ENCODE measurements at places on chromosomes 4 and X.

- no peak for DNase-seq
Observed at GRCh38 chrX:153468008-153468580, 2.3 kb downstream of the HAUS7 start.

GRCh38 chrX:112094729-112095128, 12.2 kb upstream of the TRPC5 start:
- no peak for DNase-seq

DNA sequence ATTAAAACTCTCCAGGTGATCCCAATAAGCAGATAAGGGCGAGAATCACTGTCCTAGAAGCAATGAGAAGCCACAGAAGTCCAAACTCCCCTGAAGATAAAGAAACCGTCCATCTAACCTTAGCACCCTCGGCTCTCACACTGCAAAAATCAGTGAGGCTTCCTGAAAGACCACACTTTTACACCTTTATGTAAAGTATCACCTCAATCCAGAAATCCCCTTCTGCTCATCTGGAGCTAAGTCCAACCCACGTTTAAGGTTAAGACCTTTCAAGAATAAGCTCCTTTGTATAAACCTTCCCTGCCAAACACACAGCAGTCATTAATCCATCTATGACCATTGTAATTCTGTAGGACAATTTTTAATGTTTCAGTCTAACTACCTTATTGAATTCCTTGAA, 41.7 kb downstream of the LIN54 start:
- no peak for DNase-seq

DNA sequence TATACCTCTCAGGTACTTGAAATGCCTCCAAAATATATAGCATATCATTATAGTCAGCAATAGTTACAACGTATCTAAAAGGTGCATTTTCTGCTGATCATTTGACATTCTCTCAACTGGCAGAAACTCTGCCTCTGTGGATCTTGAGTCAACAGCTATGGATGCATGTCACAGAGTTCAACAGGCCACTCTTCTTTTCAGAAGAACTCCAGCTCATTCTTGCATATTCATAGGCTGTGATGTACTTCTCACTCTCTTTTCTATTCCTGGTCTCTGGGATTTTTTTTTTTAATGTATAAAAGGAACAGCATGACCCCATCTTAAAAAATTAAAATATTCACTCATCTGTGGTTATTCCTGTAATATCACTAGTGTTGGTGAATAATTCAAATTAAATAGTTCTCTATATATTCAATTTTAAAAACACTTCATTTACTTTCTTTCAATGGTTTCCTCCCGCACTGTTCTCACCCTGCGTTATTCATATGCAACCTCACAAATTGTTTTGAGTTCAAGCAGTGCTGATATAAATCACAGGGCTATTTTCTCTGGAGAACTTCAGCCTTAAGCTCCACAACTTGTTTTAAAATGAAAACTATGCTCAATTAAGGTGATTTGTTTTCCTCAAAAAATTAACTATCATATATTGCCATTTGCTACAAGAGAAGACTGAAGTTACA, 1111.2 kb upstream of the ADGRL3 start:
- no peak for DNase-seq
